ENCODE measurements at places on chromosomes 13 and 19.

DNA sequence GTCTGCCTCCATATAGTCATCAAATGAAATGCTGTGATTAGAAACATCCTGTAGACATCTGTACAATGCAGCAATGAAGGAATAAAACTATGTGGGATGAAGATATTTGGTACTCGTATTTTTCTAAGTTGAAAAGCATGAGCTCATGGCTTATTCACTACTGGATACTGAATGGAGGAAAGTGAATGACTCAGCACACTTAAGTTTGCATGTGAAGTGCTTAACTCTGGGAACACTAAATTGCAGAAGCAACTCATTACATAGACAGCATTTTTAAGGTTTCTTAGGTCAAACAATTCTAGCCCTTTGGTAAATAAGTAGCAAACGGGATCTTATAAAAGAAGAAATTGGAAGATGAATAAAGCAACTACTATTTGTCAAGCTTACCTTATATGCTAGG, 429.0 kb upstream of the MIR17HG start:
- DNase-seq, result no peak

- DNase-seq, result no peak
These were observed 62.2 kb downstream of the CCNE1 start for GRCh38 chr19:29873801-29874575.

GRCh38 chr19:34317311-34317927, 47.6 kb upstream of the GPI start:
- DNase-seq, result peak; percentile 23

GRCh38 chr19:50203281-50204080, at the start of gene MYH14:
TSS of gene MYH14 (plus strand) at chr19:50203622. CDS start at chr19:50210366, 6,744 bp downstream.
- no peak for DNase-seq

DNA sequence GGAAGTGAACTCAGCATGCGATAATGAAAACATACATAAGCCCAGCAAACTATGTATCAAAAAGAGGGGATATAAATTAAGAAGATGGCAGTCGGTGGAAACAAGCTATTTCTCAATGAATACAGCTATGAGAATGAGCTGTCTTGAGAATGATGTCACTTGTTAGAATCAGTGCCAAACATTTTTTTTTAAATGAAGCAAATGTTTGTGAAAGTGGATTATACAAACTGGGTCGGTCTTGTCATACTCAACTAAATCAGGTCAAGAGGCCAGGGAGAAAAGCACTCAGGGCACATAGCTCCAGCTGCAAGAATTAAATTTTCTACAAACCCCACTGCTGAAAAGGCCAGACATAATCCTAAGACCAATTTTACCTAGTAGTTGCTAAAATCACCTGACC, 1048.4 kb downstream of the SLITRK1 start:
- no peak for DNase-seq

GRCh38 chr13:99299920-99300341, 7.3 kb downstream of the GPR183 start:
- DNase-seq, result no peak

- no peak for DNase-seq
These were observed 244.5 kb downstream of the EFNB2 start for GRCh38 chr13:106291006-106291405.

- no peak for DNase-seq
These were observed 343.8 kb downstream of the RBM26 start for GRCh38 chr13:79062291-79062690.

DNA sequence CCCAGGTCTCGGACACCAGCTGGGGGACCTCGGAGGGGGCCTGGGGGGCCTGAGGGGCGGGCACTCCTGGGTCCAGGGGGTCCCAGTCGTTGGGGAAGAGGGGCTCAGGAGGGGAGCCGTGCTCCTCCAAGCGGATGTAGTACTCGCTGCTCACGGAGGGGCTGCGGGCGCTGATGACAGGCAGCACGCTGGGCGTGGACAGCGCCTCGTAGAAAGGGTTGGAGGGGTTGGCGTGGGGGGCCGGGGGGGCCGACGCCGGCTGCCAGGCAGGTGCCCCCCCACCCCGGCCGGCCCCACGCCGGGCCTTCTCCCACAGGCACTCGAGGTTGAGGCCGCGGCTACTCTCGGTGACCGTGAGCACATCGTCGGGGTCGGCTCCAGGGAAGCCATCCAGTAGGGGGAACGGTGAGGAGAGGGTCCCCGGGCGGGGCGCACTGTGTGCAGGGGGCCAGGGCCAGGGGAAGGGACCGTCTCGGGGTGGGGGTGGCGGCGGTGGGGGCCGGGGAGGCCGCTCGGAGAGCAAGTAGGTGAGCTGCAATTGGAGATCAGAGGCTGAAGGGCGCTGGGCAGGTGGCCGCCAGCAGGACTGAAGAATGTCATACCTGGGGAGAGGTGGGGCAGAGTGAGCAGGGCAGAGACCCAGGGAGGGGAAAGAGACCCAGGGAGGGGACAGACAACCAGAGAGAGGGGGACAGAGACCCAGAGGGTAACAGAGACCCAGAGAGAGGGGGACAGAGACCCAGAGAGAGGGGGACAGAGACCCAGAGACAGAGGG, 12.1 kb downstream of the LMTK3 start:
- DNase-seq, result peak; percentile 19

GRCh38 chr13:76385586-76385985, 500.6 kb downstream of the KCTD12 start:
- no peak for DNase-seq

DNA sequence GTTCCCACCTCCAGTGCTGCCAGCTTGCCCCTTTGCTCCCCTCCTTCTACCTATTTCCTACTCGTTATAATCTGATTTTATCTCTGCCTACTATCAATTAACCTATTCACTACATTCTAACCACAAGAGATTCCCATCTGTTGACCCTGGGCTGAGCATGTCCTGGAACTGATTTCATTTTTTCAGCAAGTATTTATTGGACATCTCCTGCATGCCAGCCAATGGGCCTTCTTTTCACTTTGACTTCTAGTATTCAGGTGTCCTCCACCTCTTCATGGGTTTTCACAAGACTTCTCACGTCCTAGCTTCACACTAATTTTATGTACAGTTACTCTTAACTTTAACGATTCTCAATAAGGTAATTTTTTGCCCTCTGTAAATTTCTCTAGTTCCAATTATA, 282.7 kb upstream of the KLHL1 start:
- DNase-seq, result no peak

GRCh38 chr13:35855531-35856019, 275.6 kb downstream of the DCLK1 start:
- no peak for DNase-seq

DNA sequence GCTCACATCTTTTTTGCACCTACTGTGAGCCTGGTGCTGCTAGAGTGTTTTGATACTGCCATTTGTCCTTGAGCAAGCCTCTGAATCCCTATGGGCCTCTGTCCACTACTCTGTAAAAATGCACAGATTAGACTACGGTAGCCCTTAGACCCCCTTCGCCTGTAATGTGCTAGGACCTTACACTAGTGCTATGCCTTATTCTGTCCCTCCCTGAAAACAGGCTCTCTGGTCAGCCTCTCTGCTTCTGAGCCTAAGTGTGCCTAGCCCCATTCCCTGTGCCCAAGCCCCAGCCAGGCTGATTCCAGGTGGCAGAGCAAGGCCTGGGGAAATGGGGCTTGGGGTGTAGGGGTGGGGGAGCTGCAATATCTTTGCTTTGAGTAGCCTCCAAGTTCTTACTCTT, 10.7 kb downstream of the HMGB1 start:
- no peak for DNase-seq

DNA sequence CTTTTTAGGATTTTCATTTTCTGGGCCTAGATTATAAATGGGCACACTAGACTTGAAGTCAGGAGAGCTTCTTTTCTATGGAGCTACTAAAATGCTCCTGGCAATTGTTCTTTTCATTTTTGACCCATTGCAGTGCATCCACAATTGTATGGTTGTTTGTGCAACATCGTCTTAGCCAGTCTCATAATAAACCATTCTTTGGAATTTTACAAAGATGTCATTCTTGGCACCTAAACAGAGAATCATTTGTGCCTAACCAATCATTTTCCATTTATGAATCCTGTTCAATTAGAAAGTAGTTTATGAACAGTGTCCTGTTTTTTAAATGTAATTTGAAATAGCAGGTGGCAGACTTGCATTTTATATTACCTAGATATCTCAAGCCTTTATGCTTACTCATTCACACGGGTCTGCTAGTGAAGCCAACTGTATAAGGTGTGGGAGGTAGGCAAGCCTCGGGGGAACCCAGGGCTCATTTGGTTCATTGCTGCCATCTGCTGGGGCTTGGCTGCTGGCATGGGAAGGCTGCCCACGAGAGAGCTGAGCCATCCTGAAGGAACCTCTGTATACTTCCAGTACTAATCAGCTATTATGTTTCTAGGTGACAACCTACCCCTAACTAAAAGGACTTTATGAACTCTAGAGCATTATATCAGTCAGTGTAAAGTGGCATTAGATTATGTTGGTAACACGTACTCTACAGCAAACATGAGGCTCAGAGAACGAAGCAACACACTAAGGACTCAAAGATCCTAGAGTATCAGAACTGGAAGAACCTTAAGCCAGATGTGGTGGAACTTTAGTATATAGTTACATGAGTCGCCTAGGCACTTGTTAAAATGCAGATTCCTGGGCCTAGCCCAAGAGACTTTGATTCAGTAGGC, 60.0 kb downstream of the TPT1 start:
- DNase-seq, result peak; percentile 12

DNA sequence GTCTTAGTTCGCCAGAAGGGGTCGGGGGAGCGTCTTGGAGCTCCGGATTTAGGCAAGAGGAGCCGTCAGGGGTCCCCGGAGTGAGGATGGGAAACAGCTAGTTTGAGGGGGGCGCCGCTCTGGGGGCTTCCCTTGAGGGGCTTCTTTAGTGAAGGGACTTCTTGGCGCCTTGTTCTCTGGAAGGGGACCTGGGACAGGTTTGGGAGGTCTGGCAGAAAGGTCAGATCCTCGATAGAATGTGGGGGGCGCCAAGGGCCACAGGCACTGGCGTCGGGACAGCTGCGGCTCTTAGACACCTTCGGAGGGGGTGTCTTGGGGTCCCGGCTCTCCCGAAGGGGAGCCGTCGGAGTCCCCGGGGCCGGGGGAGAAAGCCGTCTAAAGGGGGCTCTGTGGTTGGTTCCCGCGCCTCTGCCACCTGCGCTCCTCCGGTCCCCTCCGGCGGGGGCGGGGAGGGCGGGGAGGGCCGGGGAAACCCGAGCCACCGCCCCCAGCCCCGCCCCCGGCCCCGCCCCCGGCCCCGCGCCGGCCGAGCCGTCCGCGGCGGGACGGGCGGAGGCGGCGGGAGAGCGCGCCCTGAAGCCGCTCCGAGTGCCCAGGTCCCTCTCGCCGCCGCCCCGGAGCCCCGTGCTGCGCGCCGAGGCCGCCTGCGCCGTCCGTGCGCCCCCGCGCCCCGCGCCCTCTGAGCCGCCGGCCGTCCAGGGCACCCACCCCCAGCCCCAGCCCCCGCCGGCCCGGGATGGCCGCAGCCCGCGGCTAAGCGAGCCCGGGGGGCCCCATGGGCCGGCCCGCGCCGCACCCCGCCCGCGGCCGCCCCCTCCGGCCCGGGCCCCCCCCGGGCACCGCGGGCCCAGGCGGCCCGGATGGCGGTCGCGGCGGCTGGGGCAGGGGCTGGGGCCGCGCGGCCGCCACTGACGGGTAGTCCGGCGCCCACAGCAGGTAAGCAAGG, at the start of gene NRTN:
Gene NRTN (plus strand): TSS at position 552 of the 946 bp plus-strand sequence. CDS start 19,099 bp downstream, outside the sequence.
- peak; percentile 47 for DNase-seq

DNA sequence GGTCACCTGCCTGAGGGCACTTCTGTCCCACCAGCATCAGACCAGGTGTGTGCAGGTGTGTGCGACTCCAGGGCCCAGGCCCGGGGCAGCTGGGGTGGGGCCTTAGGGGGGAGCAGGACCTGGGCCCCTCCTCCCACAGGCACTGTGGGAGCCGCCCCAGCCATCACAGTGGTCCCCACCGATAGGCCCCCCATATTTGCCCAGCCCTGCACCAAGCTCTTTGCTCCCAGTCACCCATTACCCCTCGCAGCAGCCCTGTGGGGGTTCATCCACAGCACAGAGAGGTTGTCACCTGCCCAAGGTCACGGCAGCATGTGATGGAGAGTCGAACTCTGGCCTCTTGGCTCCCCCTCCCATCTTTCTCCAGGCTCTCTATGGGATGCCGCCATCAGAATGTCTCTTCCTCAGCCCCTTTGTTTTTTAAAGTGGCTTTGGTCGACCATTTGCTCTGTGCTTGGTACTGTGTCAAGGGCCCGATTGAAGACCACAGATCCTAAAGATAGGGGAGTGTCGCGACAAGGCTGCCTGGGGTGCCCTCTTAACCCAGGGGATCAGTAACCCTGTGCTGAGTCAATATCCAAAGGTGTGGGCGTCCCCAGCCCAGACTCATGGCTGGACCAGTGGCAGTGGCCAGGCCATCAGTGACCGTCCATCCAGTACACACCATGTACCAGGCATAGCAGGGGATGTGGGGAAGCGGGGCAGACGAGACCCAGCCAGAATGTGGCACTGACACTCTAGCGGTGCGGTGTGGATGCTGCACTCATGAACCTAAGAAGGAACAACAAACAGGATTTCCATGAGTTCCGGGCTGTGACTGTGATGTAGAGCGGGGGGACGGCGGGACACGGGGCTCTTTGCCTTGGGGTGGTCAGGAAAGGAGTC, 28.3 kb upstream of the NCCRP1 start:
- DNase-seq, result no peak

DNA sequence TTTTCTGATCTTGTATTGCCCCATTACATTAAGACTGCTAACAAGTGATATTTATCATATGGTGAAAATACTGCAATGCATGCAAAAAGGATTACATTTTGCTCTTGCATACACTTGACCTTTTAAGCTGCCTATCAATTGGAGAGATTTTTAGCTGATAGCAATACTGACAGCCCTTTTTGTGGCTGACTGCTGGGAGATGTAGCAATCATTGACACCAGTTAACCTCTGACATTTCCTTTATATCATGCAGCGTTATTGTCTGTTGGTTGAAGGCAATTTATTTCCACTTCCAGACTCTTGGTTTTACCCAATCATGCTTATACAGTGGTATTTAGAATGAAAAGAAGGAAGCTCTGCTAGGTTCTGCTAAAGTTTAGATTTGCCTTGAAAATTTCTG, 364.0 kb downstream of the LMO7 start:
- DNase-seq, result no peak

GRCh38 chr13:102045731-102046130, 356.1 kb downstream of the FGF14 start:
- no peak for DNase-seq

GRCh38 chr19:16197188-16197621, 506 bp upstream of the AP1M1 start:
- no peak for DNase-seq

- no peak for DNase-seq
These were observed 30.7 kb upstream of the ZFP82 start for GRCh38 chr19:36449059-36449670.

DNA sequence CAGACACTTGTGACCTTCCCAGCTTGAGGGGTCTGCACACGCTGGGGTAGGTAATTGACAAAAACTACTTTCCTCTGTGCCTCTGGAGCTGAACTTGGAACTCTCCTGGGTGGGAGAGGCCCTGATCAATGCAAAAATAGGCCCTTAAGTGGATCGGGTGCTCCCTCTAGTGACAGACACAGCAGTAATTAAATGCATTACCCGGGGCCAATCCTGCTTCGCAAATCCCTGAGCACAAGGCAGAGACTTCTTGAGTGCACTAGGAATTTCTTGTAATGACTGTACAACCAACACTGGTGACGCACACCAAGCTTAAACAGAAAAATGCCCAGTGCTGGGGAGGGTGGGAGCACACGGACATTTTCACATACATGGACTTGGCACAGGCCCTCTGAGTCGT, 10.6 kb upstream of the UBE2S start:
- DNase-seq, result peak; percentile 79

Data from CD4-positive, alpha-beta T cell (primary cell).